ENCODE measurements at places on chromosomes 5 and 9. TPM values are rescaled to one million over a fixed set of nuclear protein-coding genes. Genes with fewer than 3 reads are reported as not detected.

DNA sequence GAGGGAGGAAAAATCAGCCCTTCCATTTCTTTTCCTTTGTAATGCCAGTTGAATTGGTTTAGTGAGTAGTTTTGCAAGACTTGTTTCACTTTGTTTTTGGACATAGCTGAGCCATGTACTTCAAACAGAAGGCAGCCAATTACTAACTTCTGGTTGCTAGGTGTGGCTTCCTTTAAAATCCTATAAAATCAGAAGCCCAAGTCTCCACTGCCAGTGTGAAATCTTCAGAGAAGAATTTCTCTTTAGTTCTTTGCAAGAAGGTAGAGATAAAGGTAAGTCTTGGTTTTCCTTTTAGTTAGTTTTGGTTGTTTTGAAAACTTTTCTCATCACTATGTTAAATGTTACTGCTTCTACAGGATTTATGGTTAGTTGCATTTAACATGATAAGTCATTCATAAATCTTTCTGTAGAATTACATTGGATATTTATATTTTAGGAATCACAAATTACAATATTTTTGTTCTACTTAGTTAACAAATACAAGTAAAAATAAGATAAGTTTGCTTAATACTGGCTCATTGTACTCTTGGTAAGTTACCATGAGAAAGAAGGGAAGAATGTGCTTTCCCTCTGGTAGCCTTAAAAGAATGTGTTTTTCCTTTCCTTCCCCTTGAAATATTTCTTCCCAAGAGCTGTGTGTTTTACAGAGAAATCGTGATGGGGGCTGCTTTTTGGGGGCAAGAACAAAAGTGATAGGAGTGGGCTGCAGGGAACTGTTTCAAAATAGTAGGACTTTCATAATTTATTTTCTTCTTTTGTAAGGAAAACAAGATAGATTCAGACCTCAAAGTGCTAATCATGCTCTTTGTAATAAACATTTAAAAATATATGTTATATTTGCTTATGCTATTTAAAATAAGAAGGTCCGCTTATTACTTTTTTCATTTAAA, at the start of gene ANXA1:
Gene ANXA1, plus strand, starts transcription at position 213 of the 890 bp plus-strand sequence. CDS start 6,671 bp downstream, outside the sequence.
- peak within 1 kb of the TSS; percentile 88 for H3K4me3 ChIP-seq
- DNase-seq, result no peak
- H3K27ac ChIP-seq, result peak within 1 kb of the TSS; percentile 95
- H3K4me1 ChIP-seq, result peaks cover 73% of the 10 kb centered on the region

DNA sequence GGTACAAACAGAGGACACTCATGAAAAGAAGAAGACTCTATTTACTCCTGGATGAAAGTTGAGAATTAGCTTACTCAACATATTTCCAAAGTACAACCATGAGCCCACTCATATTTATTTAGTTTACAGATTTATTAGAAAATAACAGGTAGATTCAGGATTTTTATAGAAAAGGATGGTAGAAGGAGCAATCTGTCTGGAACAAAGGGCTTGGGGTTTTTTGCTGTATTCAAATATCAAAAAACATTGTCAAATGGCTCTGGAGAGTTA, 7.0 kb upstream of the ERAP2 start:
- no peak overlapping the region for H3K4me3 ChIP-seq
- no peak overlapping the region for H3K27ac ChIP-seq
- peaks cover 6% of the 10 kb centered on the region for H3K4me1 ChIP-seq
- peaks cover 3% of the 10 kb centered on the region for H3K27me3 ChIP-seq
- no peak for DNase-seq
- no peaks in the 10 kb centered on the region for H3K36me3 ChIP-seq

- H3K4me3 ChIP-seq, result peak overlapping the region; percentile 94
- H3K4me1 ChIP-seq, result peaks cover 12% of the 10 kb centered on the region
- no peak for DNase-seq
- H3K27me3 ChIP-seq, result no peaks in the 10 kb centered on the region
- H3K36me3 ChIP-seq, result no peaks in the 10 kb centered on the region
- peak overlapping the region; percentile 98 for H3K27ac ChIP-seq
Observed at GRCh38 chr9:69122549-69123141, 51.4 kb upstream of the TJP2 start.

- no peak overlapping the region for H3K4me3 ChIP-seq
- H3K27me3 ChIP-seq, result no peaks in the 10 kb centered on the region
- no peak for DNase-seq
- peaks cover 4% of the 10 kb centered on the region for H3K4me1 ChIP-seq
- peaks cover 17% of the 10 kb centered on the region for H3K36me3 ChIP-seq
- H3K27ac ChIP-seq, result no peak overlapping the region
Observed at GRCh38 chr5:41843456-41844370, 26.5 kb downstream of the OXCT1 start.

SPINK7 gene
- not detected for total RNA-seq

GRCh38 chr9:105070176-105070575, 142.2 kb upstream of the ABCA1 start:
- H3K36me3 ChIP-seq, result no peaks in the 10 kb centered on the region
- H3K27ac ChIP-seq, result no peak overlapping the region
- no peak overlapping the region for H3K4me3 ChIP-seq
- no peak for DNase-seq
- no peaks in the 10 kb centered on the region for H3K27me3 ChIP-seq

GRCh38 chr9:70291446-70291845, 32.7 kb downstream of the SMC5 start:
- no peak overlapping the region for H3K27ac ChIP-seq
- peaks cover 8% of the 10 kb centered on the region for H3K4me1 ChIP-seq
- no peaks in the 10 kb centered on the region for H3K27me3 ChIP-seq
- no peak for DNase-seq
- H3K36me3 ChIP-seq, result peaks cover 68% of the 10 kb centered on the region
- no peak overlapping the region for H3K4me3 ChIP-seq

DNA sequence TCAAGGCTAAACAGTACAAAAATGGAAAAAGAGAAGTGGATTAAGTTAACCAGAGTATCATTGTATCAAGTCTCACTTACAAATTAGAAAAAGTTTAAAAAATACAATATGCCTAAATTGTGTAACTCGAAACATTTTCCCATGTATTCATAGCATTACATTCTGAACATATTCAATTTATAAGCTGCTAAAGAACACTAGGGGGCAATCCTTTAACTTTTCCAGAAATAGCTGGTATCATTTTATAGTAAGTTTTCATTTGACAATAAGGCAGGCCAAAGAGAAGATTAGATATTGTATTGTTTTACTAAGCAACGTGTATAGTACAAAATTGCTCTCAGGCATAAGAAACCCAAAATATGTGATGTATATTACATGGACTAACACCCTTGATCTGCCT, 234.6 kb downstream of the ADGRV1 start:
- H3K4me1 ChIP-seq, result no peaks in the 10 kb centered on the region
- H3K27me3 ChIP-seq, result peaks cover 2% of the 10 kb centered on the region
- no peak for DNase-seq
- H3K27ac ChIP-seq, result no peak overlapping the region
- no peaks in the 10 kb centered on the region for H3K36me3 ChIP-seq

DNA sequence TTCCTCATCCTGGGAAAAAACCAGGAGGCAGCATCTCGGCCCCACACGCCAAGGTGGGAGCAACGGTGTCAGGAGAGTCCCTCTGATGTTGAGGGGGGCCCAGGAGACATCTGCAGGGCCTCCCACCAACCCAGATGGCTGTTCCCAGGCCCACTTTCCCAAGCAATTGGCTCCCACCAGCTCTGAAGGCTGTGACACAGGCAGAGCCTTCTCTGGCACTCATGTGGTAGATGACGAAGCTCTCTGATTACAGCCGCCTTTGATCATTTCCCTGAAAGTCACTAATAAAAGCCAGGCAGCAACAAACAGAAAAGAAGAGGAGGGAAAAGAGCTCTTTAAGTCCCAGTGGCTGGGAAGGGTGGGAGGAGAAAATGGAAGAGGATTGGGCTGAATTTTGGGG, 226.5 kb downstream of the CDK5RAP2 start:
- H3K4me1 ChIP-seq, result peaks cover 7% of the 10 kb centered on the region
- no peak overlapping the region for H3K27ac ChIP-seq
- no peak overlapping the region for H3K4me3 ChIP-seq
- no peak for DNase-seq
- H3K36me3 ChIP-seq, result no peaks in the 10 kb centered on the region
- H3K27me3 ChIP-seq, result peaks cover 2% of the 10 kb centered on the region

CETN3 gene
- total RNA-seq, result 19.7 TPM

CD180 gene
- not detected for total RNA-seq

DNA sequence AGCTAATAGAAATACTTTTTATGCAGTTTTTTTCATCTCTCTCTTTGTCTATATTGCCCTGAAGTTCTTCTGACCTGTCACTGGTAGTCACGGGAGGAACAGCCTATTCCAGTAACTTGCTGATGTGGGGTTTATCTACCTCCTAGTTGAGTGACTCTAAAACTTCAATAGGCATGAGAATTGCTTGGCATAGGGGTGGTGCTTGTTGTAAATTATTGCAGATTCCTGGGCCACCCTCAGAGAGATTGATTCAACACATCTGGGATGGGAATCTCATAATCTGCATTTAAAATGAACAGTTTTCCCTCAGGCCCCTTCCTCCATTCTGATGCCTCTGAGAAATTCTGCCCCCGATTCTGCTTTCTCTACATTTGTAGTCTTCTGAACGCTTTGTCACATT, 184.4 kb downstream of the ARHGEF28 start:
- no peaks in the 10 kb centered on the region for H3K27me3 ChIP-seq
- peaks cover 18% of the 10 kb centered on the region for H3K36me3 ChIP-seq
- H3K4me3 ChIP-seq, result no peak overlapping the region
- H3K27ac ChIP-seq, result no peak overlapping the region
- DNase-seq, result no peak

- no peak for DNase-seq
- no peak overlapping the region for H3K27ac ChIP-seq
- peaks cover 24% of the 10 kb centered on the region for H3K27me3 ChIP-seq
- no peaks in the 10 kb centered on the region for H3K4me1 ChIP-seq
- H3K36me3 ChIP-seq, result no peaks in the 10 kb centered on the region
Observed at GRCh38 chr5:147055850-147056566, 177.5 kb upstream of the PPP2R2B start.

GRCh38 chr9:114153761-114154599, 1.4 kb upstream of the COL27A1 start:
- DNase-seq, result no peak
- H3K27me3 ChIP-seq, result peaks cover 7% of the 10 kb centered on the region
- no peak overlapping the region for H3K27ac ChIP-seq
- H3K4me3 ChIP-seq, result peak overlapping the region; percentile 79

- H3K4me1 ChIP-seq, result no peaks in the 10 kb centered on the region
- no peak for DNase-seq
- no peak overlapping the region for H3K4me3 ChIP-seq
- no peak overlapping the region for H3K27ac ChIP-seq
Observed at GRCh38 chr5:178464431-178465048, 125.7 kb downstream of the COL23A1 start.

SLC34A3 gene
- not detected for total RNA-seq

SARDH gene
- total RNA-seq, result 0.21 TPM

DNA sequence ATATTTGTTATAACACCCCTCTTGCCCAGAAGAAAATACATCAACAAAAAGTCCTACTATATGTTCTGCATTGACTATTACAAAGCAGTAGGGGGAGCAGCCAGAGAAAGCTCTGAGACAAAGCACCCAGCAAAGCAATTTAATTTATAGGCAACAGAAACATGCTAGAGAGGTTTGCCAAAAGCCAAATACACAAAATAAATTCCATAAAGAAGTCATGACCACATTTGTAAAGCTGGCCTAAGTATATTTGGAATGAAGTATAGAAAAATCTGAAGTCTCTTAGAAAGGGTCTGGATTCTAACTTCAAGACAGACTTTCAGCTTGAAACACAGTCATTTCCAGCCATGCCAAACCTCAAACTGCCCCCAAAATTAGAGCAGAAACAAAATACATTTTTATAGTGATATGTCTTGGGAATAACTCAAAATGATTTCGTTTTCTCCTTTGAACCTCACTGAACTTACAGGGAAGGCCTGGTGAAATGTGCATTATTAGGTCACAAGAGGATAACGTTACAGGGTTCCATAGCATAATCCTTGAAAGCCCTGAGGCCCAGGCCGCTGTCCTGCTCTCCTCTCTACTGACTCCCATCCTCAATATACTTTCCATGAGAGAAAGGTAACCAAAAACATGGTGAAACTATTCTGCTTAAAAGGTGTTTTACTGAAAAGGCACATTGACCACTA, 451.8 kb downstream of the RAB3C start:
- DNase-seq, result no peak
- no peak overlapping the region for H3K4me3 ChIP-seq
- peaks cover 47% of the 10 kb centered on the region for H3K4me1 ChIP-seq
- peaks cover 11% of the 10 kb centered on the region for H3K36me3 ChIP-seq
- H3K27ac ChIP-seq, result peak overlapping the region; percentile 47

FBP1 gene
- not detected for total RNA-seq

GRCh38 chr5:68265822-68266395, 50.4 kb downstream of the PIK3R1 start:
- no peaks in the 10 kb centered on the region for H3K36me3 ChIP-seq
- H3K4me1 ChIP-seq, result peaks cover 47% of the 10 kb centered on the region
- H3K27ac ChIP-seq, result peak overlapping the region; percentile 88
- H3K27me3 ChIP-seq, result no peaks in the 10 kb centered on the region
- no peak for DNase-seq

GRCh38 chr9:134408389-134408788, 82.1 kb downstream of the RXRA start:
- peak overlapping the region; percentile 96 for H3K27ac ChIP-seq
- peaks cover 80% of the 10 kb centered on the region for H3K4me1 ChIP-seq
- peaks cover 10% of the 10 kb centered on the region for H3K36me3 ChIP-seq
- no peak for DNase-seq
- H3K4me3 ChIP-seq, result no peak overlapping the region

DNA sequence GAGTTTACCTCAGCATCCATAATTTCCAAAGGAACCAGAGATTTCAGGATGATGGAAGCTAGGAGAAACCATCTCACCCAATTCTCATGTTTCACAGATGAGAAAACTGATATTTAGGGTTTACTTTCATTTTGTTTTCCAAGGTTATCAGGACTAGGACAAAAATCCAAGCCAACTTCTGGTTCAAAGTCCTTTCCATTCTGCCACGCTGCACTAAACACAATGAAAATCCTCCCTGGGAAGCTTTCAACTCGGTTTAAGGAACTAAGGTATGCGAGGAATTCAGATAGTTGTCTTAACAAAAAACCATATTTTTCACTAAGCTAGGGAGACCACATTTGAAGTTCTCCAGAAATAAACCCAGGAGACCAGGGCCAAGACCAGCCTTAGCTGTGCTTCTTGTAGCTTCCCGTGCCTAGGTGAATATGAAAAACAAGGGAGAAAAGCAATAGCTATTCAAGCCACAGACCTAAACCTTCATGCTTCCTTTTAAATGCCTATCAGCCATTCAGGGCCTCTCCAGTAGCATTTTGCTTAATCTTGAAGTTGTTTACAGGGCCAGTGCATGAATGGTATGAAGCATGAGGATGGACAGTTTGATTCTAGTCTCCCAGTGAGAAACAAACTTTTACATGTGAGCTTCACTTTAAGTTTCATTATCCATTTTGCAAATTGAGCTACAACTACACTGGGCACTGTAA, 167.9 kb downstream of the DENND1A start:
- peaks cover 6% of the 10 kb centered on the region for H3K36me3 ChIP-seq
- peak overlapping the region; percentile 32 for H3K27ac ChIP-seq
- peaks cover 2% of the 10 kb centered on the region for H3K4me1 ChIP-seq
- no peak overlapping the region for H3K4me3 ChIP-seq

GRCh38 chr5:135126688-135127438, 92.8 kb upstream of the PITX1 start:
- H3K4me1 ChIP-seq, result no peaks in the 10 kb centered on the region
- DNase-seq, result no peak
- H3K27ac ChIP-seq, result no peak overlapping the region
- H3K4me3 ChIP-seq, result no peak overlapping the region
- H3K27me3 ChIP-seq, result peaks cover 35% of the 10 kb centered on the region

- no peak overlapping the region for H3K27ac ChIP-seq
- H3K36me3 ChIP-seq, result no peaks in the 10 kb centered on the region
- peaks cover 60% of the 10 kb centered on the region for H3K27me3 ChIP-seq
Observed at GRCh38 chr9:98977246-98977714, 33.6 kb downstream of the COL15A1 start.

PCDHB5 gene
- total RNA-seq, result 7.5 TPM

HAVCR1 gene
- total RNA-seq, result not detected

Data from osteocyte (in vitro differentiated cells).